Mesangial cell (primary cell): ENCODE measurements at places on chromosomes 4 and X. TPM values are rescaled to one million over a fixed set of nuclear protein-coding genes. Genes with fewer than 3 reads are reported as not detected.

The TREX2 gene
- 0.13 and 0.98 TPM in 2 replicates for total RNA-seq

The NAP1L3 gene
- 0.33 and 1.5 TPM in 2 replicates for total RNA-seq

The C4orf50 gene
- total RNA-seq = not detected in 2 replicates

The IDS gene
- total RNA-seq = 42.2 and 53.2 TPM in 2 replicates

The PPP4R3C gene
- not detected in 2 replicates for total RNA-seq

The IL15 gene
- total RNA-seq = 6.6 and 7.3 TPM in 2 replicates

The CXCL11 gene
- total RNA-seq = not detected in 2 replicates

The TAF7L gene
- under 0.01 and 0.33 TPM in 2 replicates for total RNA-seq

The SHROOM3 gene
- 22.2 and 28.9 TPM in 2 replicates for total RNA-seq
